CD4-positive, alpha-beta T cell (primary cell): ENCODE measurements at places on chromosomes 2 and 18.

DNA sequence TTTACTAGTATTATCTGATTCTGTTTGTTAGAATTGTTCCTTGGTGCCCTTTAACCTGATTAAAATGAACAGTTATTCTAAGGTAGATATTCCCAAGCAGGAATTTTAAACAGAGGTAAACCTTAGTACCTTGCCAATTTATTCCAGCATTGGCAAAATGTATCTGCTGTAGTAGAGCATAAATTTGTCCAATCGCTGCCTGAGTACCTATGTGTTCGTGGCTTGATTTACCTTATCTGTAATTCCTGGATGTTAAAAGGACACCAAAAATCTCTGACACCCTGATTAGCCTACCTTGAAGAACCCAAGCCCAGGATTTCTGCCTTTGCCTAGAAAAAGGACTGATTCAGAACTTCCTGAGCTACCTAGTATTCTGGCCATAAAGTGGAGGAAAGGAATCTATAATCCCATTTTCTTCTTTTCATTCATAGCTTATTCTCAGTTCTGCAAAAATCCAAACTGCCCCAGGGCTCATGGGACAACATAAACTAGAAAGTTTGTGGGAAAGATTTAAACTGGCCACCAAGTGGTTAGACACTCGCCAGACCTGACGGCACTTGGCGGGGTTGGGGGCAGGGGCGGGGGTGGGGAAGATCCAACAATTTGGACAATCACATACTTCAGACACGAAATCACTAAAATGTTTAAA is 16.2 kb upstream of the ZCCHC2 start:
- DNase-seq = no peak

- DNase-seq = peak; percentile 22
Observed at GRCh38 chr2:70767699-70768589, at the start of gene ADD2. TSS of gene ADD2 (minus strand) at chr2:70768200. CDS start at chr2:70706408, 61,792 bp downstream.

DNA sequence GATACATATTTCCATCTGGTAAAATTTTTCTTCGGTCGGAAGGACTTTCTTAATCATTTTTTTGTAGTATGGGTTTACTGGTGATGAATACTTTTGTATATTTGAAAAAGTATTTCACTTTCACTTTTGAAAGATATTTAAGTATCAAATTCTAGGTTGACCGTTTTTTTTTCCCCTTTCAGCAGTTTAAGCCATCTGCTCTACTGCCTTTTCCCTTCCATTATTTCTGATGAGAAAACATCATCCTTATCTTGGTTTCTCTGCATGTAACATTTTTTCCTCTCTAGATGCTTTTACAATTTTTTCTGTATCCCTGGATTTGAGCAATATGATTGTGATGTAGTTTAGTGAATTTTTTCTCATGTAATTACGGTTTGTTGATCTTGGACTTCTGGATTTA is 87.0 kb downstream of the MTX2 start:
- no peak for DNase-seq

GRCh38 chr2:7825591-7826312 is 856.1 kb upstream of the ID2 start:
- no peak for DNase-seq

GRCh38 chr2:217195658-217196446 is 336.0 kb upstream of the TNP1 start:
- DNase-seq = no peak

GRCh38 chr2:168212167-168212566 is 35.2 kb downstream of the STK39 start:
- no peak for DNase-seq

DNA sequence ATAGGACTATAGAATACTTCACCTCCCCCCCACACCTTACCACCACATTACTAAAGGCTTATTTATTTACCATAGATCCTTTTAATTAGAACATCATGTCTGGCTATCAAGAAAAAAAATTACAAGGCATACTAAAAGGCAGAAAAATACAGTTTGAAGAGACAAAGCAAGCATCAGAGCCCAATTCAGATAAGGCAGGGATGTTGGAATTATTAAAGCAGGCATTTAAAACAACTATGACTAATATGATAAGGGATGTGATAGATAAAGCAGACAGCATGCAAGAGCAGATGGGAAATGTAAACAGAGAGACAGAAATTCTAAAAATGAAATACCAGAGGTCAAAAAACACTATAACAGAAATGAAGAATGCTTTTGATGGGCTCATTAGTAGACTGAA is 55.4 kb upstream of the SMIM21 start:
- DNase-seq = no peak

GRCh38 chr18:48080546-48080945 is 150.1 kb upstream of the SMAD2 start:
- no peak for DNase-seq

DNA sequence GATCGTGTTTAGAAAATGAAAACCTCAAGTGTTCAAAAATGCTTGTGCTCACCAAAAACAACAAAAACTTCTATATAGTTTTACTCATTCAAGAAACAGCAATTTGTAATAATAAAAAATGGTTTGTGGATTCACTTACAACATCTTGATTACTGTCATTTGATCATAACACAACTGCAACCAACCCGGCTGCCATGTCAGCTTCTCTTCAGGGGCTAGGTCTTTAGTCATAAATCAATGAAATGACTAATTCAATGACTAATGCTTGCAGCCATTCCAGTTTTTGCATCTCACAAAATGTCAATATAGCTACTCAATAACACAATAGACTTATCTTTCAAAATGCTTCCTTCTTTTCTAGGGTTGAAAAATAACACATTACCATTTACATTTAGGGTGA is 128.0 kb downstream of the OLA1 start:
- DNase-seq = no peak

DNA sequence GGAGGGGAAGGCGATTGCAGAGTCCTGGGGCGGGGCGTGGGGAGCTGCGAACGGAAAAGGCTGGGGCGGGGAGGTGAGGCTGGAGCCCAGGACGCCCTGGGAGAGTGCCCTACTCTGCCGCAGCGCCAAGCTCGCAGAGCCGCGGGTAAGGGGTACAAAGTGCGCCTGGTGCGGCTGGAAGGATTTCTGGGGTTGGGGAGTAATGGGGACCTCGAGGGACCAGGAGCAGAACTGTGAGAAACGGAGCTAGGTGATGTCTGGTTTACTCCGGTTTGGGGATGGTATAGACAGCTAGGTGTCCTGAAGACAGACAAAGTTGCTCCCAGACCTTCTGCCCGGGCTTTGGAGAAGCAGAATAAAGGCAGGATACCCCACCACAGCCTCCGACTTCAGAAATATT is 718 bp upstream of the NXPH2 start:
- no peak for DNase-seq

DNA sequence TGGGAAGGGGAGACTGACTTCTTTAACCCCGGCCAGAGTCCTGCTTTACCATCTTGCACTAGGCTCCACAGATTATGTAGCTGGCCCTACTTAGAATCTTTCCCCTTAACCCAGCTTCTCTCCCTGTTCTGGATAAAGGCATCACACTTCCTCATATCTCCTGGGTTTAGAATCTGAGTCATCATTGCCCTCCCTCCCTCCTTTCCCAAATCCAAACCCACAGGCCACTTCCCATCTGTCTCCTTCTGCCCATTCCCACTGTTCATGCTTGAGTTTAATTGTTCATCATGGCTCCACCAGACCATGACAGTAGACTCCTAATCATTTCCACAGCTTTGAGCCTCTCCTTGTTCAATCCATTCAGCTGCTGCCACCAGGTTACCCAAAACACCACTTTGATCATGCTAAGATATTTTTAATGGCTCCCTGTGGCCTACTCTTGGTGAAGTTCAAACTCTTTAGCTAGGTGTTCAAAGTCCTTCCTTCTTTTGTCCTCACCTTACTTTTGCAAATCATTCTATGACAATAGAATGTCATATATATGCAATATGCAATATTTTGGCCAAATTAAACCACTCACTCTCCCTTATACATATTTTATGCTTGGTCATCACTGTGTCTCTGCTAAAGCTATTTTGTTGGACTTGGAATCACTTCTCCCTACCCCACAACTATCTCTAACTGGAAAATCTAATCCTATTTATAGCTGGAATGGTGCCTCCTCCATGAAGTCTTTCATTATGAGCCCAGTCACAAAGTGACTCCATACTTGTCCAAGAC is 5.5 kb downstream of the PDE11A start:
- DNase-seq = no peak

DNA sequence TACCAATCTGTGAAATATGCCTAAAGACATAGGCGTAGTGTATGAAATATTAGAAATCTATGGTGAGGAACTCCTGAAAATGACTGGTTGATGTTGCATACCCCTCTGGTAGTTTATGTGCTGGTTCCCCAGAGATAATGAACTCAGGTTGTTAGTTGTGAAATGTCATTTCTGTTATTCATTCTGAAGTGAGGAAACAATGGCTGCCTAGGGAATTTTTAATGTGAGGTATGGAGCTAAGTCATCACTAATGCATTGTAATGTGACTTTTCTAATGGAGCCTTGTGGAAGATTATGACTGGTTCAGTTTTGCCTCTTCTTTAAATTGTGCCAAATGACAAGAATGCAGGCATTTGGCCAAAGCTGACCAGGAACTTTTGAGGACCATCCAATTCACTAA is 61.6 kb upstream of the RAB27B start:
- DNase-seq = no peak

DNA sequence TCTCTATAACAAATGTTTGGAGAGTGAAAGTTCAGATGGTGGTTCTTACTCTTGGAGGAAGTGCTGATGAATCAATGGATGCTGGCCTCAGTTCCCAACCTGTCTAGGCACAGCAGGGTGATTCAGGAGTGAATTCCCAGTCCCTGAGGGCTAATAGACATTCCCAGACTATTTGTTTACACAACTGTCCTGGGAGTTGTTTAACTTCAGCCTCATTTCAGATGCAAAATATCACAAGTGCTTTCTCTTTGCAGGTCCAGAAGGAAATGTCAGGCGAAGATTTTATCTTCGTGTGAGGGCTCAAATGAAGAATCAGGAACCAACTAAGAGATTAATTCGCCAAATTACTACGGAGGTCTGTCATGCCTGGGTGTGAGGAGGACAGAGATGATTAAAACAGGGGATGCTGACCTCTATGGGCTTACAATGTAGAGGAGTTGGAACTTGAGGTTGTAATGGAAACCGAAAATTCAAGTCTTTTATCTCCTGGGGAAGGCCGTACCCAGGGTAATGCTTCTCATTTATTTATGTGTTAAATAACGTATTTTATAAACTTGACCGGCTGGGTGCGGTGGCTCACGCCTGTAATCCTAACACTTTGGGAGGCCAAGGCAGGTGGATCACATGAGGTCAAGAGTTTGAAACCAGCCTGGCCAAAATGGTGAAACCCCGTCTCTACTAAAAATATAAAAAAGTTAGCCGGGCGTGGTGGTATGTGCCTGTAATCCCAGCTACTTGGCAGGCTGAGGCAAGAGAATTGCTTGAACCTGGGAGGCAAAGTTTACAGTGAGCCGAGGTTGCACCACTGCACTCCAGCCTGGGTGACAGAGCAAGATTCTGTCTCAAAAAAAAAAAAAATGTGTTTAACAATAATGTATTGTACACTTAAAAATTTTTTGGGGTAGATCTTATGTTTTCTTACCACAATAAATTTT is 38.7 kb upstream of the SLC1A4 start:
- no peak for DNase-seq

DNA sequence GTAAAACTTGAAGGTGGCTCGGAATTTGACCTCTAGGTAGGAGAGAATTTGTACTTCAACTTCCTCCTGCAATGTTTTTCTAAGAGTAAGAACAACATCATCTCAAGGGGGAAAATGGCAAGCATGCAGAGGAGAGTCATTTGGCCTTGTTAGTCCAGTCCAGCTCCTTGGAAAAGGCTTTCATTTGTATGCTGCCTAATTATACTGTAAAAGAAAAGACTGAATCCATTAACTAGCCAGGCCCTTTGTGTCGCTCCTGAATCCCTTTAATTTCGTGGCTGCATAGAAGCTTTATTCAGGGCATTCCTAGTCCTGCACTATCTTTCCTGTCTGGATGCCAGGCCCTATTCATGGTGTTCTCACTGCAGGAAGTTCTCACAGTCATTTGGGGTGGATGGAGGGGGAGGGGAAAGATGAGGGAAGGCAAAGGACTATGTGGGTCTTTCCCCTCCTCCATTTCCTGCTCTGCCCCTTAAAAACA is 36.0 kb downstream of the PHLPP1 start:
- DNase-seq = no peak

GRCh38 chr2:19894134-19894792 is 7.5 kb downstream of the TTC32 start:
- DNase-seq = no peak
